ENCODE measurements at places on chromosomes 13 and 19. TPM values are rescaled to one million over a fixed set of nuclear protein-coding genes. Genes with fewer than 3 reads are reported as not detected.

SLC39A3 gene
- 11.0 TPM for total RNA-seq

NDFIP2 gene
- 25.4 TPM for total RNA-seq

CEACAM8 gene
- not detected for total RNA-seq

B3GNT3 gene
- total RNA-seq, result 2.1 TPM

CEACAM7 gene
- 6.4 TPM for total RNA-seq

KIR3DL2 gene
- total RNA-seq, result not detected

ZNF132 gene
- total RNA-seq, result 2.0 TPM

DNA sequence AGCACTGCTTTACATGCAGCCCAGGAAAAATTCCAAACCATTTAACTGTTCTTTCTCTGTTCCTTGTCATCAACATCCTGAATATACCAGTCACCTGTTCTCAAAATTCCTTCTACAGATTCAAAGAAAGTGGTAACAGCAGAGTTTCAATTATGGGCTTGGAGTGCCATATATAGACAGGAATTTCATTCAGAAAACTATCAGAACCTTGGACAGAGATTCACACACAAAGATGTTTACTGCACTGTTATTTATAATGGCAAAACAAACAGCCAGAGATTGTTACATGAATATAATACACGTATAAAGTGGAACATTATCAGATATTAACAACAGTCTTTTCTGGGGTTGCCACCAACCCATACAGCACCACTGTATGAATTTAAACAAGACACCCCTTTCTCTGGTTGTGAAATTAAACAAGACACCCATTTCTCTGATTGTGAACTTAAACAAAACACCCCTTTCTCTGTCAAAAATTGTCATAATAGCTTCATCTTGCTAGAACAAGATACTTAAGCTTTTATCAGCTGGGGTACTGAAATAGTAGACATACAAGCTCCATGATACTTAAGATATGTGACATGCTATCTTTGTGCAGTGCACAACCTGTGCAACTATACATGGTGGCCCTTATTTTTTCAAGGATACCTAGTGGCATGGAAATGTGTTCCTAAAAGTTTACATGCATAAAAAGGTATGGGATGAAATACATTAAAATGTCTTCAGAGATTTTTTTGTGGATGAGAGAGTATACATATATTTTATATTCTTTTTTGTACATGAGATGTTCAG lies 12.6 kb downstream of the CACNA1A start:
- H3K36me3 ChIP-seq, result no peaks in the 10 kb centered on the region
- no peak for DNase-seq
- H3K27ac ChIP-seq, result no peak overlapping the region
- H3K4me3 ChIP-seq, result no peak overlapping the region
- no peaks in the 10 kb centered on the region for H3K27me3 ChIP-seq

GRCh38 chr19:18055967-18056366 lies 30.8 kb downstream of the IL12RB1 start:
- H3K27ac ChIP-seq, result no peak overlapping the region
- H3K4me3 ChIP-seq, result no peak overlapping the region
- no peaks in the 10 kb centered on the region for H3K4me1 ChIP-seq
- no peaks in the 10 kb centered on the region for H3K36me3 ChIP-seq

DNA sequence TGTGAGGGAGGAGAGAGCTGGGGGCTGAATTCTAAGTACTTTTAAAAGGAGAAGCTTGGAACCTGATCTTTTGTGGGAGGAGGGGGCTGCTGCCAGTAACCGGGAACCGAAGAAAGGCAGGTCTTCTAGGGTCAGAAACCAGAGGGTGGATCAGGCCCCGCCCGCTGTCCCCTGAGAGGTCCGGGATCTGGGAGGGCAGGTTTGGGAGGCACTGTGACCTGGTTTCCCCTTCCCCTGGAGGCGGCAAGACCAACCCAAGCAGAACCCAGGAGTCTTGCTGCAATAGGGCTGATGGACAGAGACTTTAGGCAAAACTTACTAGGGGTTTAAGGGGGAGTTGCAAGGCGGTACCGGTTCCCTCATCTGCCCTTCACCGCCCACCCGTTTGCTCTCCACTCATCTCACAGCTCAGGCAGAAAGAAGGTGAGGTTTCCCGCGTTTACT lies 707 bp upstream of the KLK8 start:
- no peaks in the 10 kb centered on the region for H3K27me3 ChIP-seq
- no peak for DNase-seq
- no peak overlapping the region for H3K4me3 ChIP-seq

- H3K27me3 ChIP-seq, result no peaks in the 10 kb centered on the region
- DNase-seq, result no peak
- H3K4me1 ChIP-seq, result no peaks in the 10 kb centered on the region
Observed at GRCh38 chr13:26071691-26072090, 19.9 kb upstream of the SHISA2 start.

DNA sequence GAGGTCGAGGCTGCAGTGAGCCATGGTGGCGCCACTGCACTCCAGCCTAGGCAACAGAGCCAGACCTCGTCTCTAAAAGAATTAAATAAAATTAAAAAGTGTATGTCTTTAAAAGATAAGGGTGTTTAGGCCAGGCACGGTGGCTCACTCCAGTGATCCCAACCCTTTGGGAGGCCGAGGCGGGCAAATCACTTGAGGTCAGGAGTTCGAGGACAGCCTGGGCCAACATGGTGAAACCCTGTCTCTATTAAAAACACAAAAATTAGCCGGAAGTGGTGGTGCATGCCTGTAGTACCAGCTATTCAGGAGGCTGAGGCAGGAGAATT lies 7.5 kb upstream of the SDHAF1 start:
- no peak for DNase-seq
- no peaks in the 10 kb centered on the region for H3K4me1 ChIP-seq
- H3K27ac ChIP-seq, result no peak overlapping the region
- no peaks in the 10 kb centered on the region for H3K36me3 ChIP-seq
- no peaks in the 10 kb centered on the region for H3K27me3 ChIP-seq

GRCh38 chr13:75860935-75861334 lies 224.8 kb downstream of the LMO7 start:
- no peak overlapping the region for H3K4me3 ChIP-seq
- no peaks in the 10 kb centered on the region for H3K4me1 ChIP-seq
- no peak for DNase-seq
- no peak overlapping the region for H3K27ac ChIP-seq

DNA sequence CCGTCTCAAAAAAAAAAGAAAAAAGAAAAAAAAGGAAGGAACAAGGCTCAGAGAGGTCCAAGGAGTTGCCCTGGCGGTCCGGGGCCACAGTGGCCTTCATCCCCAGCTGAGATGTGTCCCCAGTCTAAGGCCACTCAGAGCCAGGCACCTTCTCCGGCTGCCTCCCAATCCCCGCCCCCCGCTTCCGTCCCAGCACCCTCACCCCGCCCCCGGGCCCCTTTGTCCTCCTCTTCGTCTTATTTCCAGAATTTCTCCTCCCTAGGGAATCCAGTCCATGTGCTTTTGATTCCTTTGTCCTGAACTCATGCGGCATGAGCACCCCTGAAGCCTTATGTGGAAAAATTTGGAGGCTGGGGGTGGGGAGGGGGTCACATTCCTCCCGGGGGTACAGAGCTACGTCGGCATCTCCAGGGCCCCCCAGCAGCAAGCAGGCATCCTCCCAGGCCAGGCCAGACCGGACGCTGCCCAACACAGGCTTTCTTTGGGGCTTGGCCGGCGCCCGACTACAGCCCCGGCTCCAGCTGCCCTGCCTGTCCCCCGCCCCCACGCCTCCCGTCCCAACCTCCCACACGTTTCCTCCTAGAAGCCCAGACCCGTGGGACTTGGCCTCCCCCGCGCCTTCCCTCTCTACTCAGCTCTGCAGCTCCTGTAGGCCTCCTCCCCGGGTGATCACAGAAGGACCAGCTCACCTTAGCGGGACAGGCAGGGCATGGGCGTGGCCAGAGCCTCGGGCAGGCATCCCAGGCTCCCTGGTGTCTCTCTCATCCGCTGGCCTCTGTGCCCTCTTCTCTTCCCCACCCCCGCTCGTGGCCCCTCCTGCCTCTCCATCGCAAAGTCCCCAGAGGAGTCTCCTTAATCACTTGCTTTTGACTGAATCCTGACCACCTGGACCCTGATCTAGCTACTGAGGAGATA lies 17.8 kb upstream of the ADGRE5 start:
- H3K4me1 ChIP-seq, result peaks cover 5% of the 10 kb centered on the region
- H3K27ac ChIP-seq, result no peak overlapping the region
- no peak overlapping the region for H3K4me3 ChIP-seq
- no peaks in the 10 kb centered on the region for H3K36me3 ChIP-seq
- DNase-seq, result peak; percentile 37

DNA sequence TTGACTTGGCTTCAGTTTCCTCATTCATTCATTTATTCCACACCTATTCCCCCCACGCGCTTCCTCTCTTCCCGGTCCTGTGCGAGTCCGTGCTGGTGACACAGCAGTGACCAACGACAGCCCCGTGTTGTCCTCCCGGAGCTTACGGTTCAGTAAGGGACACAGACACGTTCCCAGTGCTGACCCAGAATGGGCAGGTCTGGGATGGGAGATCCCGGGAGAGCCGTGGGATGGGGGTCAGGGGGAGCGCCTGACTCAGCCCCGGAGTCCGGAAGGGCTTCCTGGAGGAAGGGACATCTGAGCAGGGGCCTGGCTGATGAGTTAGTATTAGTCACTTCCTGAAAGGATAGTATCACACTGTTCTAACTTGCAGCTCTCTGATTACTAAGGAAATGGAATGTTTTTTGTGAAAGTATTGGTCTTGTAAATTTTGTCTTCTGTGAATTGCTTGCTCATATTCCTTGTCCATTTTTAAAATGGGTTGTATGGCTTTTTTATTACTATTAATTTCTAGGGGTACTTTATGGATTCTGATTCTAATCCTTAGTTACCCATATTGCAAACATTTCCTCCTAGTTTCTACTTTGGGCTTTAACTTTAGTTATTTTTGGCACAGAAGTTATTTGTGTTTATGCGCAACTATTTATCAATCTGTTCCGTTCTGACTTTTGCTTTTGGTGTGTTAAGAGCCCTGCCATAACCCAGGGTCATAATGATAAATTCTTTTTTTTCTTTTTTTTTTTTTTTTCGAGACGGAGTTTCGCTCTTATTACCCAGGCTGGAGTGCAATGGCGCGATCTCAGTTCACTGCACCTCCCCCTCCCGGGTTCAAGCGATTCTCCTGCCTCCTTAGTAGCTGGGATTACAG lies 708 bp upstream of the ERCC1 start:
- no peaks in the 10 kb centered on the region for H3K27me3 ChIP-seq
- H3K36me3 ChIP-seq, result no peaks in the 10 kb centered on the region
- peaks cover 6% of the 10 kb centered on the region for H3K4me1 ChIP-seq
- peak overlapping the region; percentile 82 for H3K27ac ChIP-seq
- H3K4me3 ChIP-seq, result peak overlapping the region; percentile 10

DNA sequence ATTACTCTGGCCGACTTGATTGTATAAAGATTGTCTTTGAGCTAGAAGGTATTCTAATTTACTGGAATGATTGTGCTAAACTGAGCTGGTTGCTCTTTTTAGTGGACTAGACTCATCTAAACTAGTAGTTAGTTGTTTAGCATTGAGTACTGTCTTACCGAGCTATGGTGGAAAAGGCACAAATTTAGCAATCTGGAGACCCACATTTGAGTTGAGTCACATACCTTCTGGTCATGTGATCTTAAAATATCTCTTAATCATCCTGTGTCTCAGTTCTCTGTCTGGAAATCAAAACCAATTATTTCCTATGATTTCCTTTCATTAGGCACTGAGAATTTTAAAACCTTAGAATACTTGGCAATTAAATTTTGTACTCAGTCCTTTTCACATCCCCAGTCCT lies 349.5 kb downstream of the IRS2 start:
- H3K4me1 ChIP-seq, result no peaks in the 10 kb centered on the region
- H3K4me3 ChIP-seq, result no peak overlapping the region
- H3K27me3 ChIP-seq, result no peaks in the 10 kb centered on the region
- DNase-seq, result no peak
- no peaks in the 10 kb centered on the region for H3K36me3 ChIP-seq
- H3K27ac ChIP-seq, result no peak overlapping the region

DNA sequence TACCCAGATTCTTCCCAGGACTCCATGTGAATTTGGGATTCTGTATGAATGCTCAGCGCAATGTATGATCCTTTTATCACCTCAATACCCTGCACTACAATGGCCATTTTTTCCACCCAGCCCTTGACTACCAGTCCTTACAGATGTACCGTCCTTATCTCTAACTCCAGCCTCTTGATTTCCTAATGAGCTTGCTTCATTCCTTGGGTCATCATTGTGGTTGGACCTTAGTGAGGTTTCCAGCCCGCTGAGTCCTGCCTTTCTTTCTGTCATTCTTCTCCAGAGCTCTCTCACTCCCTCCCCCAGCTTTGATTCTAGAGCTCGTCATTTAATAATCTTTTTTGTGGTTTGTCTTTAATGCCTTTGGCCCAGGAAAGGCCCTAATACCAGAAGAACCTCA lies 438.5 kb downstream of the ZNF536 start:
- H3K27me3 ChIP-seq, result peaks cover 6% of the 10 kb centered on the region
- no peak overlapping the region for H3K27ac ChIP-seq
- no peak for DNase-seq
- H3K4me3 ChIP-seq, result no peak overlapping the region
- no peaks in the 10 kb centered on the region for H3K4me1 ChIP-seq
- H3K36me3 ChIP-seq, result no peaks in the 10 kb centered on the region

DNA sequence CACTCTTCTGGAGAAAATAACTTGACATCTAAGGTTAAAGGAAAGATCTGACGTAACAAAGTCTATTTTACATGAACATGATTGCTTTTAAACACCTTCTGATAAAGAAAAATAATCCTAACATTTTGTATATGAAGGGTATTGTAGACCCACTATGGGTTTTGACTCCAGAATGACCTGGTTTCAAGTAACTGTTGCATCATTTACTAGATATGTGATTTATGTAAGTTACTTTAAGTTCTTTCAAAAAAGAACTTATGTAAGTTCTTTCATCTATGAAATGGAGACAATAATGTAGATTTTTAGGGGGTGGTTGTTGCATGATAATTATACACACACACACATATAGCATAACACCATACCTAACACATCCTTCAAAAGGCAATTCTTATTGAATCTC lies 147.6 kb upstream of the MIR17HG start:
- H3K4me1 ChIP-seq, result no peaks in the 10 kb centered on the region
- H3K4me3 ChIP-seq, result no peak overlapping the region
- no peak for DNase-seq
- H3K36me3 ChIP-seq, result no peaks in the 10 kb centered on the region

DNA sequence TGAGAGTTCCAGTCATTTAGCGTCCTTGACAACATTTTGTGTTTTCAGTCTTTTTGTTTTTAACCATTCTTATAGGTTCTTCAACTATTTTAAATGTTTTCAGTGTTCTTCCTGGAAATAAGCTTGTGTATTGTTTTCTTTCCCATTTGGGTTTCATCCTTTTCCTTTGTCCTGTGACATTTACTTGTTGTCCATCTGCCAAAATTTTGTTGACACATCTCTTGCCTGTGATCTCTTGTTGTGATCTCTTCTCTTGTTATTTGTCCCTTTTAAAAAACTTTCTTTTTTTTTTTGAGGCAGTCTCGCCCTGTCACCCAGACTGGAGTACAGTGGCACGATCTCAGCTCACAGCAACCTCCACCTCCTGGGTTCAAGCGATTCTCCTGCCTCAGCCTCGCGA lies 96.5 kb downstream of the PDS5B start:
- no peak for DNase-seq
- peaks cover 9% of the 10 kb centered on the region for H3K4me1 ChIP-seq
- no peak overlapping the region for H3K27ac ChIP-seq
- no peaks in the 10 kb centered on the region for H3K36me3 ChIP-seq
- no peak overlapping the region for H3K4me3 ChIP-seq

- no peaks in the 10 kb centered on the region for H3K4me1 ChIP-seq
- no peak overlapping the region for H3K4me3 ChIP-seq
- no peak for DNase-seq
- H3K27ac ChIP-seq, result no peak overlapping the region
- no peaks in the 10 kb centered on the region for H3K27me3 ChIP-seq
Observed at GRCh38 chr13:96746886-96747285, 247.4 kb downstream of the OXGR1 start.

GRCh38 chr19:20661150-20661819 lies at the start of gene ZNF626:
Gene ZNF626, minus strand, starts transcription at chr19:20661571. Its CDS starts 125 bp downstream, at chr19:20661446.
- H3K4me3 ChIP-seq, result peak within 1 kb of the TSS; percentile 57
- DNase-seq, result peak; percentile 96
